ENCODE measurements at places on chromosomes 6 and 20.

DNA sequence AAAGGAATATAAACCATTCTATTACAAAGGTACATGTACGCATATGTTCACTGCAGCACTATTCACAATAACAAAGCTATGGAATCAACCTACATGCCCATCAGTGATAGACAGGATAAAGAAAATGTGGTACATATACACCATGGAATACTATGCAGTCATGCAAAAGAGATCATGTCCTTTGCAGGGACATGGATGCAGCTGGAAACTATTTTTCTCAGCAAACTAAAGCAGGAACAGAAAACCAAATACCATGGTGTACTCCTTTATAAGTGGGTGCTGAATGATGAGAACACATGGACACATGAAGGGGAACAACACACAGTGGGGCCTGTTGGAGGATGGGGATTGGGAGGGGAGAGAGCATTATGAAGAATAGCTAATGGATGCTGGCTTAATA is 104.6 kb upstream of the CENPW start:
- no peak for DNase-seq

DNA sequence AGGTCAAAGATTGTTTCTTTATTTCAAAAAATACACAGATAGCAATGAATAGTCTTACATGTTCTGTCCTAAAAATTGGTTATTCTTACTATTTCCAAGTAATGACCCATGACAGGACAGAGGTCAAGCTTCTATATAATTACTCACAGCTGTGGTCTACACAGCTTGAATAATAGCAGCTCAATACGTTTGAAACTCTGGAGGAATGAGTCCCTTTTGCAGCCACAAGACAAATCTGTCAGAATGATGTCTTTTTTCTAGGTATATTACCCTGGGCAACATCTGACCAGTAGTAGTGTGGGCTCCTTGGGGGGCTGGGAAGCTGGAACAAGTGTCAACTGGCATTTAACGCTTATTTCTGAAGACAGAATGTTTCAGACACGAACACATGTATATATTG is 84.9 kb upstream of the HTR1B start:
- DNase-seq: no peak

DNA sequence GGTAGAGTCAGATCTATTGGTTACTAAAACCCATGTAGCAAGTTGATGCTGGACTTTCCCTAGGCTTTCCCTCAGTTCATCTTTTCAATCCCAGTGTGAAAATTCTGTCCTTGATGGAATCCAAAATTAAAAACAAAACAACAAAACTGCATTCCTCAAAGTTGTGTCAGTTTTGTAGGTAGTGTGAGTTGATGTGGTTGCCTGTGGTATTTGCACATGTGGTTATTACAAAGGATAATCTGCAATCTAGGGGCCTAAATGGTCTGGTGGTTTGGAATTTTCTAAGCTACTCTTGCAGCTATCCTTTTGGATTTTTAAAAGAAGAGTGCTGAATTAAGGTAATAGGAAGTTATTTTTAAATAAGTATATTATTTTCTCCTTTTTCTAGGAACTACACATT is 132.2 kb upstream of the SCGN start:
- DNase-seq: no peak

- DNase-seq: no peak
Observed at GRCh38 chr6:116108836-116109235, 8.2 kb downstream of the NT5DC1 start.

DNA sequence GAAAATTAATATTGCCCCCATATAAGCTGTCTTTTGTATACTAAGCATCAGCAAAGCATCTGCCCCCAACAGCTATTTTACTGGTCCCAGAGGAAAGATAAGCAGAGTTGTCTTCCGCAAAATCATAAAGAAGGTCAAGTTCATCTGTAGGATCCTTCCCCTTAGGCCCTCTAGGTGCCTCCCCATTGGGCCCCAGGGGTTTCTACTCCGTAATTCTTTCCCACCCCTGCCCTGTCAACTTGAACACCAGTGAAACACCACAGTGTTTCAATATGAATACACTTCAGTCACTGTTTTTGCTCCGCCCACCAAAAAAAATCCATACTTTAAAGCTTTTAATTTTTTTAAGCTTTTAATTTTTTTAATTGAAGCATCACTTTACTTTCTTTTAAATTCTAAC is 159.2 kb downstream of the ATXN1 start:
- DNase-seq: no peak

- no peak for DNase-seq
Observed at GRCh38 chr6:111657146-111657545, 51.5 kb upstream of the TRAF3IP2 start.

- DNase-seq: no peak
Observed at GRCh38 chr20:9141921-9142320, 73.0 kb downstream of the PLCB4 start.

DNA sequence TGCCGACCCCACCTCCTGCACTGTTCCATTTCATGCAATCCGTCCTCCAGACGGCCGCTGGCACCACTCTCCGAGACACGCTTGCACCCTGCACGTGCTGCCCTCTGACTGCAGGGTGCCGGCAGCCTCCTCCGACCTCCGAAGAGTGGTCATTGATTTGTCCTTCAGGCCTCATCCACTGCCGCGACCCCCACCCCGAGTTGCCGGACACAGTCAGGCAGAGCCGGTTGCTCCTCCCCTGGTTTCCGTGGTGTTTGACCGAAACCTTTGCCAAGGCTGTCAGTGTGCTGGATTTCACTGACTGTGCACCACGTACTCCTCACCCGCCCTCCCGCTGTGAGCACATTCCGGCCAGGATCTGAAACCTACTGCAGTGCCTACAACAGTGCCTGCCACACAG is 156.4 kb upstream of the PDE10A start:
- DNase-seq: no peak

GRCh38 chr20:58046311-58046710 is 182.1 kb downstream of the ANKRD60 start:
- no peak for DNase-seq

DNA sequence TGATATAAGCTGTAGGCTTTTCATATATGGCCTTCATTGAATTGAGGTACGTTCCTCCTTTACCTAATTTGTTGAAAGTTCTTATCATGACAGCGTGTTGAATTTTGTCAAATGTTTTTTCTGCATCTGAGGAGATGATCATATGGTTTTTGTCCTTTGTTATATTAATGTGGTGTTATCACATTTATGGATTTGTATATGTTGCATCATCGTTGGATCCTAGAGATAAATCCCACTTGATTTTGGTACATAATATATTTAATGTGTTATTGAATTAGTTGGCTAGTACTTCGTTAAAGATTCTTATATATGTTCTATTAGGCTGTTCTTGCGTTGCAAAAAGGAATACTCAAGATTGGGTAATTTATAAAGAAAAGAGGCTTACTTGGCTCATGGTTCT is 8.6 kb upstream of the WFDC9 start:
- DNase-seq: no peak

DNA sequence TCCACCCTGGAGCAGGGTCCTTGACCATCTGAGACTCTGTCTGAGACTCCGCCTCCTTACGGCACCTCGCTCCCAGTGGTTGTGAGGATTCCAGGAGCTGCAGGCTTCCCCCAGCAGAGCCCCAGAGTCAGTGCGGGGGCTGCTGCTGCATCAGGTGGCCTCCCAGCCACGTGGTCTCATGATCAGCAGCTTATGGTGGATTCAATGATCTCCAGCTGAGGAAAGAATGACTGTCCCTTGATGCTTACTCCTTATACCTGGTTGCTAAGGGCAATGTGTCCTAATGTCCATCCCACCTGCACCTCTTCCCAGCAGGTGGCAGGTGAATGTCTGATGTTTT is 40.0 kb downstream of the SLC22A1 start:
- no peak for DNase-seq

DNA sequence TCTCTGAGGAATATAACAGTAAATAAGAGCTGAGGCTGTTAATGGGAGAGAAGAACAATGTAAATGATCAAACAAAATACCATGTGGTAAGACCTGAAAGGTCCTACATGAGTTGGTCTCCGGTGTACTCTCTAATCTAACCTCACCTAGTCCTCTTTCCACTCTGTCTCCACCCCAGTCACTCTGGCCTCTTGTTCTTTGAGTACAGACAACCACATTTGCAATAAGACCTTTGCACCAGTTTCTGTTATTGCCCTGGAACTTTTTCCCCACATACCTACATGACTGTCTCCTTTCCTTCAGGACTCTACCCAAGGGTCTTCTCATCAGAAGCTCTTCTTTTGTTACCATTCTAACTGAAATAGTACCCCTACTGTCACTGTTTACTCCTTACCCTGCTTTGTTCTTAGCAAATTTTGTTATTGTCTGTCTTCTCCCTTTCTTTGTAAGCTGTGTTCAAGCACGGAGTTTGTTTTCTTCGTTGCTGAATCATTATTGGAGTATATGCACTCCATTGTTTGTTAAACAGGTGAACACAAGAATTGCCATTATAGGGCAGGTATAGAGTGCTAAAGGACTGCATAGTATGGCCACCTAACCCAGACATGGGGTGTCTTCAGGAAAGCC is 37.3 kb downstream of the MAPK14 start:
- DNase-seq: no peak

DNA sequence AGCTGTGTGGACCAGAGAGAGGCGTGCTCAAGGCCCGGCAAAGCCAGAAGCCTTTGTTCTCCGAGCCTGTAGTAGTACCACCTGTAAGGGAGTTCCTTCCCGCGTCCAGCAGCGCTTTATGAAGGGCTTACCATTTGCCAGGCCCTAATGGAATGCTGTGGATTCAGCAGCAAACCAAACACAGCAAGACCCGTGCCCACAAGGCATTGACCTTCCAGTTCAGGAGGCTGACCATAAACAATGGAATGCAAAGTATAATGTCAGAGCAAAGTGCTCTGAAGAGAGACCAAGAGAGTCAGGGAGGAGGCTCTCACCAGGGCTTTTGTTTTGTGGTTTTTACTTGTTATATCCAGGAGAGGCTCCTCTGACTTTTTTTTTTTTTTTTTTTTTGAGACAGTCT is 209.8 kb downstream of the ZMYND8 start:
- no peak for DNase-seq

DNA sequence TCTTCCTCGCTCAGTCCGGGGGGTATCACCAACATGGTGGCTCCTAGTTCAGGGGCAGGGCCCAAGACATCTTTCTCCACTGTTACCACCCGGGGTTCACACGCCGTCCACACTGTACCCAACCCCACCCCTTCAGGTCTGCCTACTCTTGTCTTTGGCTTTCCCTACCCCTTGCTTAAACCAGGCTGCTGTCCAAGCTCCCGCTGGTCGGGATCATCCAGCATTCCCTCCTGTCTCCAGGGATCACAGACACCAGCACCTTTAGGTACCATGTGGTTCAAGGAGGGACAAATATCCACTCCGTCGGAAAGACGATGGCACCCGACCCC is 395 bp downstream of the NELFE start:
- DNase-seq: no peak

- DNase-seq: no peak
Observed at GRCh38 chr6:14458669-14459266, 341.2 kb downstream of the CD83 start.

- no peak for DNase-seq
Observed at GRCh38 chr6:105753620-105754211, 332.4 kb upstream of the PRDM1 start.

- no peak for DNase-seq
Observed at GRCh38 chr6:123896869-123897268, 93.2 kb downstream of the NKAIN2 start.

- DNase-seq: no peak
Observed at GRCh38 chr6:169575365-169575764, 126.5 kb downstream of the WDR27 start.

GRCh38 chr6:57064809-57065208 is 18.3 kb downstream of the KIAA1586 start:
- no peak for DNase-seq

- no peak for DNase-seq
Observed at GRCh38 chr6:133187657-133188453, 53.3 kb upstream of the EYA4 start.

GRCh38 chr6:79824202-79824601 is 123.2 kb downstream of the ELOVL4 start:
- no peak for DNase-seq

GRCh38 chr20:44702776-44703175 is 12.4 kb upstream of the CCN5 start:
- no peak for DNase-seq

- DNase-seq: no peak
Observed at GRCh38 chr6:134316733-134317431, 1.0 kb downstream of the SGK1 start.

GRCh38 chr6:90044182-90044832 is 150.0 kb downstream of the GJA10 start:
- no peak for DNase-seq

DNA sequence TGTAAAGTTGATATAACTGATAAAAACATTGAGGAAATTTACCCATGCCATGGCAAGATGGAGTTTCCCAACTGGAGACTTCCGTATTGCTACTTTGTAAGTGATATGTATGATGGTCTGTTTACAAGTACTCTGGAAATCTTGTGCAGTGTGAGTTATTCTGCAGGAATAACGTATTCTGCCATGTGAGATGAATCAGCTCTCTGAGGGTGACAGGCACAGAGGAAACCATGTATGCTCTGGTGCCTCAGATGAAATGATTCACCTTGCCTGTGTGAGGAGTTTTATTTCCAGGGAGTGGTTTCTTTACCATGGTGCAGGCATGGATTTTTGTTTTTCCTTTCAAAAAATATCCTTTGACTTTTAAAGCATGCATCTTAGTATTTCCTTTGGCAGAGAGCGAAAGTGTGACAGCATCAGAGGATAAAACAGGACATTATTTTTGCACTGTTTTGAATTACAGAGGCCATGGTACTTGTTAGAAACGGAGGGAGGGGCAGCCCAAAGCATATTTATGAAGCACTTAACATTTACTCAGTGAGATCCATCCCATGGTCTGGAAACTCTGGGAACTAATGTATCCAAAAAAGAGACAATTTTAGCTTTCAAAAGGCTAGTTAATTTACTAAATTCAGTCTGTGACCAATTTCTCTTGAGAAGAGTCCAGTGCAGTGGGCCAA is 36.0 kb upstream of the MTRF1L start:
- no peak for DNase-seq

DNA sequence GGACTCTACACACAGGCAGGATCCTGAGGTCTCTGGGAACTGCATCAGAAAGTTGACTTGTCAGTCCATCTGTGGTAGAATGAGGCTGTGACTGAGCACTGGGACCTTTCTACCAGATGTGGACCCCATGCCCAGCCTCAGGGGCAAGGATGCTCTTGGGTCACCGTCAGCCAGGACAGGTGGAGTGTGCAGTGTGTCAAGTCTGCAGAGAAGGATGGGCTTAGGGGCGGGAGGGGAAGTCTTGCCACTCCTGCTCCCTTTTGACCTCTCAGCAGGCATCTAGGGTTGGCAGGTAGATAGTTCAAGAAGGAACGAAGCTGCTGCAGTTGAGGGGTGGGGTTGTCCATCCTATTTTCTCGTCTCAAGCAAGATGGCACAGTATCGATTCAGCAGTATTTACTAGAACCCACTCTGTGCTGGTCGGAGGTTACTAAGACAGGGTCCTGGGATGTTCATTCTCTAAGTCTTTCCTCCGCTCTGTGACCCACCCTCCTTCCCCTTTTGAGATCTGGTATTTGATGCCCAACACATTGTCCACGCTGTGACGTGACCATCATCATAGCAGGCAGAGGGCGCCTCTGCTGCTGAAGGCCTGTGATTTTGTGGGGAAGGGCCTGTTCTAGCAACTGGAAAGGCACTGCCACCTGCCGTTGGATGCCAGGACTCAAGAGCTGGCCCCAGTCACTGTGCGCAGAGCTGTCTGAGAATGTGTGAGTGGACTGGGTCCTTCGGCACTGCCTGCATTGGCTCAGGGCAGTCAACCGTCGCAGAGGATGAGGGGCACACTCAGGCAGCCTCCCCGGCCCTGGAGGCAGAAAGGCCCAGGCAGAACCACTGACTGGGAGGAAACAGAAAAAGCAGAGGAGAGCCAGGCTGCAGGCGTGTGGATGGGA is 23.2 kb downstream of the RBCK1 start:
- DNase-seq: no peak

- DNase-seq: peak; percentile 75
Observed at GRCh38 chr20:45415822-45416637, at the start of gene PIGT. Gene PIGT (plus strand): TSS chr20:45416141. CDS start chr20:45416157, 16 bp downstream.

- DNase-seq: no peak
Observed at GRCh38 chr6:146305092-146305491, 238.5 kb upstream of the RAB32 start.

All from activated naive CD8-positive, alpha-beta T cell treated with anti-CD3 and anti-CD28 coated beads, Interleukin-2, amount 50 U/mL, for 16 hours (primary cell).